Kidney (tissue), 22 donors: ENCODE measurements at places on chromosomes 1 and 21. TPM values are rescaled to one million over a fixed set of nuclear protein-coding genes. Genes with fewer than 3 reads are reported as not detected.
A peak's percentile ranks its signal among the peaks of the same experiment; 100 is the strongest.

GRCh38 chr1:58539553-58539952 lies 7.0 kb downstream of the OMA1 start:
- DNase-seq, result no peak

GRCh38 chr1:193416226-193417024 lies 230.0 kb upstream of the B3GALT2 start:
- no peak for DNase-seq

DNA sequence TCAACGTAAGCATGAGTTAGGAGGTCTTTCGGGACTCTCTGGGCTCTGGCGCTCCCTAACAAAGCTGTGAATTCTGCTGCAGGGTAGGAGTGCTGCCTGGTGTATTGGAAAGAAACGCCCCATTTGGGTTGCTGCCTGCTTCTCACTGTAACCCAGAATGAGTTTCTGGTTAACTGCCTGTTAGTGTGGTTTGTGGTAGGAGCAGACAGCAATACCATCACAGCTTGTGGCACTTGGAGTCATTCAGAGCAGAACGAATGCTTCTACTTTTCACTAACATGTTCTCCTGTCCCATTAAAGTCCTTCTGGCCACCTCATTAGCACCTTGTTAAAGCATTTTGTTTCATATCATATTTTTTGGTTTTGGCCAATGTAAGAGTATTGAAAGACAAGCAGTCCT lies 18.1 kb downstream of the MAP3K7CL start:
- no peak for DNase-seq

DNA sequence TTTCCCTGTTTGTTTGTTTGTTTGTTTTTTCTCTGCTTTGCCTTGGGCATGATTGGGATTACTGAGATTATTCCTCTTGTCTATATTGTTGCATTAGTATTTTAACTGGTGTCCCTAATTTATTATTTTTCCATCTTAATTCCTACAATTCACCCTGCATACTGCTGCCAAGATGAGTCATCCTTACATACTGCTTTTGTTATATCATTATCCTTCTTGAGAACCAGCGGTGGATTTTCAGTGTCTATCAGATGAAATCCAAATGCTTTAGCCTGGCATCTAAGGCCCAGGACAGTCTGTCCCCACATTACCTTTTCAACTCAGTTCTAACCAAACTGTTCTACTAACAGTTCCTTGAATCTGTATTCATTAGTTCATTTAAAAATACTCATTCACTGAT lies 101.7 kb downstream of the OLFML2B start:
- no peak for DNase-seq

- no peak for DNase-seq
Measured at GRCh38 chr1:197692965-197693364, 82.3 kb downstream of the DENND1B start.

DNA sequence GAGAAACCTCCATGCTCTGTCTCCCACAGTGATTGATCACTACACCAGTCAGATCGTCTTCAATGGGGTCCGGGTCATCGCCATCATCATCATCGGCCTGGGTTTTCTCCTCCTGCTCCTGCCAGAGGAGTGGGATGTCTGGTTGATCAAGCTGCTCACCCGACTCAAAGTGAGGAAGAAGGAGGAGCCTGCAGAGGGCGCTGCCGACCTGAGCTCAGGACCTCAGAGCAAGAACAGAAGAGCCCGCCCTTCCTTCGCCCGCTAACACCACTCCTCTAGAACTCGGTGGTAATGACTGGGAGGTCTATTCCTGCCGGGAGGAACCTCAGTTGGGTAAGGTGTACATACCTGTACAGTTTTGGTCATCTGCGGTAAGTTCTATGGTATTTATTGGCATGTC lies 50.3 kb upstream of the COA6 start:
- DNase-seq, result no peak

- DNase-seq, result no peak
Measured at GRCh38 chr21:37220433-37220980, 46.6 kb downstream of the VPS26C start.

GRCh38 chr1:25526753-25527152 lies 16.7 kb upstream of the LDLRAP1 start:
- no peak for DNase-seq

DNA sequence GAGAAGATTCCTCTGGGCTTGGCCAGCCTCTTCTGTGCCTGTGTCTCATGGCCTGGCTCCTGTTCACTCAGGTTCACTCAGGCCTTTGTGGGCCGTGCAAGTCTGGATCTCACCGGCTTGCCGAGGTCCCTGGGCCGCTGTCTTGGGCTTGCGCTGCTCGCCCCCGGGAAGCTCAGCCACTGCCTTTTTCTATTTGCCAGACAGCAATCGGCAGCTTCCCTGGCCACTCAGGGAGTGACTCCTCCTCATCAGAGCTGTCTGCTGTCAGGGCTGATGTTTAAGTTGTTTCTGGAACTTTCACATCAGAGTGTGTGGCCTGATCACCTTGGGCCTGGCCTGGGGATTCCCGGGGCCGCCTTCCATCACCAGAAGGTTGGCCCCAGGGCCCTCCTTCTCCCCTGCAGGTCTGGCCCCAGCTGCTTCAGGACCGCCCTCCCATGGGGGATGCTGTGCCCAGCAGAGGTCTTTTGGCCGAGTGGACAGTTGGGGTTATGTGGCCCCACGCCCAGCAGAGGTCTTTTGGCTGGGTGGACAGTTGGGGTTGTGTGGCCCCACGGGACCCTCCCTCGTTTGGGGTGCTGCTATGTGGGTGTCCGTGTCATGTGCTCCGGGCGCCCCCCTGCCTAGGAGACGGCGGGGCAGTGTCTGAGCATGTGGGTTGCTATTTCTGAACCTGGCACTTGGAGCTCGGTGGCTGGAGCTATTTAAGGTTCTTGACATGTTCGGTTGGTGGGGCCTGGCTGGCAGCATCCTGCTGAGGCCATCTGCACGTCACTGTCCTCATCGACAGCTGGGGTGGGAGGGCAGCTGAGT lies 12.5 kb downstream of the SLX9 start:
- DNase-seq, result no peak

- DNase-seq, result peak; percentile 73
Measured at GRCh38 chr1:160830321-160831153, 32.1 kb downstream of the CD244 start.

The LDLRAD1 gene
- polyA plus RNA-seq, result not detected

- DNase-seq, result no peak
Measured at GRCh38 chr21:44391345-44392091, 38.1 kb downstream of the TRPM2 start.

- no peak for DNase-seq
Measured at GRCh38 chr1:21691739-21692138, 22.6 kb upstream of the RAP1GAP start.

- no peak for DNase-seq
Measured at GRCh38 chr1:85865213-85865612, 157.0 kb upstream of the ZNHIT6 start.

- no peak for DNase-seq
Measured at GRCh38 chr21:45542667-45543370, 579 bp upstream of the SLC19A1 start.
